ENCODE measurements at places on chromosomes 12 and 14. TPM values are rescaled to one million over a fixed set of nuclear protein-coding genes. Genes with fewer than 3 reads are reported as not detected.

GDF11 gene
- 3.2 TPM for total RNA-seq

USP15 gene
- 72.8 TPM for total RNA-seq

GRIN2B gene
- not detected for total RNA-seq

CLEC4A gene
- 0.31 TPM for total RNA-seq

SLC25A3 gene
- total RNA-seq = 617 TPM

CHGA gene
- not detected for total RNA-seq

LRRC43 gene
- 0.79 TPM for total RNA-seq

SIRT4 gene
- total RNA-seq = 0.79 TPM
